Cerebellar nuclear complex (tissue), 1 donor: ENCODE measurements at places on chromosomes 2 and 18.

DNA sequence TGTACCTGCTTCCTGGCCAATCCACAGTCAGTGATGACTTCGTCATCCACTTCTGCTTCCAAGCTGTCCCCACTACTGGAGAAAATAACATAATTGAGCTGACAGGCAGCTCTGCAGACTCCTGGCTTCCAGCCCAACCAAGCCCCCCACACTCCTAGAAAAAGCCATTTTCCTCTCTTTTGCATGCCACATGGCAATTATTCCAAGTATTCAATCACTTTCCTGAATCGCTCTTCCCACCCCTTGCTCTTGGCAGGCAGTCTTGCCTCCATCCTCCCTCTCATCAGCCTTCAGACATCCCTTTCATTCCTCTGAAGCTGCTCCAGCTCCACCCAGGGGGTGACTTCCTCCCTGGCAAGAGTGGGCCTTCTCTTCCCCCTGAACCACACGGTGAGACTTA, 14.3 kb upstream of the ST8SIA5 start:
- peak; percentile 42 for DNase-seq

DNA sequence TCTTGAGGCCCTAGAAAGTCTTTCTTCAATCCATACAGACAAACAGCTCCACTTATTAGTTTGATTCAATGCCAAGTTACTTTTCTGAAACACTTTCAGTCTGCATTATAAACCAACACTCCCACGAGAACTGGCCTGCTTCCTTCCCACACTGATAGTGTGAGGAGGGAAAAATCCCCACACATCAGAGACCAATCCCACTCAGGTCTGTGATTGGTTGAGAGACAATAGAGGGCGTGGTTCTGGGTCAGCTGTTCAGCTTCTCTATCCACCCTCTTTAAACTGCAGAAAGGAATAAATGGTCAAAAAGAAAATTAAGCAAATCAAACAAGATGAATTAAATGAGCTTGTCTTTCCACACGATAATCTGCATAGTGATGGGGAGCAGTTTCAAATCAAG, 152.5 kb downstream of the NRP2 start:
- DNase-seq = no peak

- DNase-seq = no peak
Observed at GRCh38 chr2:227482638-227483340, 10.8 kb downstream of the AGFG1 start.

- no peak for DNase-seq
Observed at GRCh38 chr2:190911813-190912212, 31.2 kb downstream of the GLS start.

GRCh38 chr2:161556440-161556839, 67.8 kb upstream of the SLC4A10 start:
- no peak for DNase-seq

- DNase-seq = no peak
Observed at GRCh38 chr2:170843656-170844055, 27.0 kb downstream of the GAD1 start.

GRCh38 chr2:188439986-188440385, 148.3 kb downstream of the GULP1 start:
- DNase-seq = no peak

DNA sequence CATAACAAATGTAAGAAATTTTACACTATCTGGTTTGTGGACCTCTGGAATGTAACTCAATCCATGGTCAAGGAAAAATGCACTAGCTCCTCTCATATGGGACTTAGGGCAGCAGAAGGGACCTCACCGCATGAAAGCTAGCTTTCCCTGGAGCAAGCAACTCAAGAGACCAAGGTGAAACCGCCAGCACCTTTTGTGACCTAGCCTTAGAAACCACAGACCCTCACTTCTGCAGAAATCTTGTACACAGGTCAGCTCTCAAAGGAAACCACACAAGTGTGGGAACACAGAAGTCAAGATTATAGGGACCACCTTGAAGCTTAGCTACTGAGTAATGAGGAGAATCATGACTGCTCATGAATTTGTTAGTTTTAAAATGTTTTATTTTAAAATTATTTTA, 222.5 kb downstream of the DLGAP1 start:
- no peak for DNase-seq

GRCh38 chr2:143254110-143254509, 124.9 kb downstream of the ARHGAP15 start:
- DNase-seq = no peak

- no peak for DNase-seq
Observed at GRCh38 chr2:126527836-126528490, 128.0 kb upstream of the GYPC start.

- no peak for DNase-seq
Observed at GRCh38 chr2:10617241-10617640, 72.5 kb downstream of the NOL10 start.

- no peak for DNase-seq
Observed at GRCh38 chr2:179311101-179311500, 46.5 kb upstream of the SESTD1 start.

GRCh38 chr2:19611491-19612332, 253.3 kb upstream of the OSR1 start:
- DNase-seq = no peak

DNA sequence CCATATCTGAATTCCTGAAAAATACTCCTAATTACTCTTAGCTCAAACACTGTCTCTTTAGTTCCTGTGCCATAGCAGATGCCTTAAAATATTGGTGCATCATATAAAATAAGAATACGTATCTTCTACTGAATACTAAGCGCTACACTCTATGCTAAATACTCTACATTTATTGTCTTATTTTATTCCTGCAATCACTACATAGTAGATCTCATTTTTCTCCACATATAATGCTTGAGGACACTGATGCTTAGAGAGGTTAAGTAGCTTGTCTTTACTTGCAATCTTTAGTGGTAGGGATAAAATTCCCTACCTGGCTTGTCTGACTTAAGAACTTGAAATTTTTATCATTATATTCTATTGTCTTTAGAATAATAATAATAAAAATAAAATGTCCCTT, 137.3 kb upstream of the SETBP1 start:
- no peak for DNase-seq

- peak; percentile 14 for DNase-seq
Observed at GRCh38 chr2:43484323-43484930, 111.4 kb downstream of the THADA start.

DNA sequence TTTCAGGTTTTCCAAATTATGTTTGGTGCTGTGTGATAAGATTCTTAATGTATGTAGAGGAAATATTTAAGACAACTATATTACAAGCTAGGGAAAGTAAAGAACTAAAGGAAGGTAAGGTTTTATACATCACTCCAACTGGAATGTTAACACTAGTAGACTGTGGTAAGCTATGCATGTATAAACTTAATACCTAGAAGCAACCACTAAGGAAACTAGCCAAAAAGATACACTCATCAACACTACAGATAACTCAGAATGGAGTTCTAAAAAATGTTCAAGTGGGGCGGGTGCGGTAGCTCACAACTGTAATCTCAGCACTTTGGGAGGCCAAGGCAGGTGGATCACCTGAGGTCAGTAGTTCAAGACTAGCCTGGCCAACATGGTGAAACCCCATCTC, 37.8 kb upstream of the MALL start:
- no peak for DNase-seq

- no peak for DNase-seq
Observed at GRCh38 chr18:76644580-76644979, 149.5 kb upstream of the ZNF516 start.

DNA sequence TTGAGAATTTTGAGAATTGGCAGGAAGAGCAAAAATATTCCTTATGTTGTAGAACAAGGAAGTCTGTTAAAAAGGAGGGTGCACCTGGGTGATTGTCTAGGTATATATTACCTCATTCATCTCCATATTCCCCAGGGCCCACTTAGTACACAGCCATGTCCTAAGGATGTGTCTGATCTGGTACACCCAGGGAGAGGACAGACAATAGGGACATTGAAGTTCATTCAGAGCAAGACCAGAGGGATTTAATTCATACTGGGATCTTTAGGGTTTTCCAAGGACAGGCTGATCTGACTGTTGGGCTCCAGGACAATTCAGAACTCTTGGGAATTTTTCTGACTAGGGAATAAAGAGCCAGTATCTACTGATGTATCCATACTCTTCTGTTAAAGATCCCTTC, 112.1 kb downstream of the PHLPP1 start:
- DNase-seq = no peak

DNA sequence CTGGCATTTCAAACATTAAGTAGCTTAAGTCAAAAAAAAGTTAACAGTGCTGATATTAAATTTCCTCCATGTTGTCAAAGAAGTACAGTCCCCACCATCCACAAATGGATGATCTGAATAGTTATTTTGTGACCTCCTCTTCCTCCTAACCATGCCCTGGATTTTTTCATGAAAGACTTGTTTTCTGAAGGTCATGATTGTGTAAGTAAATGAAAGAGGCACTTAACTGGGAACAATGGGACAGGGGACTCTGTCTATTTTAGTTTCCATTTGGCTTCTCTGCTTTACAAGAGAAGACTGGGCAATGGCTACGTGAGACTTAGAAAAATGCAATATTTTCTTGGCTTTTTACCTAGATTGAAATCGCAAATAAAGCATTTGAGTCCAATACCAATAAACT, 32.2 kb downstream of the PECR start:
- no peak for DNase-seq

GRCh38 chr2:128306931-128307460, 11.7 kb downstream of the HS6ST1 start:
- DNase-seq = no peak

DNA sequence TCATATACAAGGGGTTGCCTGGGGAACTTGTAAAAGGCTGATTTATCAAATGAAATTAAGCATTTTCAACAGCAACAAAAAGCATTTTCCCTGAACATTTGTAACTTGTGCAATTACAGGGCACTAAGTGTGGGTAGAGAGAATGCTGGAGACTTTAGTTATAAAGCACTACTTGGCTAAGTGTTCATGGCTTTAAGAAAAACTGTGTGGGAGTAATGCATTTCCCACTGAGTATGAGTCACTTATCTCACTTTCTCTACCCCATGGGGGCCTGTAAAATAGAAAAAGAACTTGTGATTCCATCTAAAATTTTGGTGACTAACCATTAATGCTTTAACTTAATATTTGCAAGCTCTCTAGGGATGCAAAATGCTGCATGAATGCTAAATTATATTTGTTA, 193.4 kb downstream of the CCDC102B start:
- DNase-seq = no peak

- DNase-seq = no peak
Observed at GRCh38 chr18:79166702-79167101, 97.5 kb downstream of the ATP9B start.

DNA sequence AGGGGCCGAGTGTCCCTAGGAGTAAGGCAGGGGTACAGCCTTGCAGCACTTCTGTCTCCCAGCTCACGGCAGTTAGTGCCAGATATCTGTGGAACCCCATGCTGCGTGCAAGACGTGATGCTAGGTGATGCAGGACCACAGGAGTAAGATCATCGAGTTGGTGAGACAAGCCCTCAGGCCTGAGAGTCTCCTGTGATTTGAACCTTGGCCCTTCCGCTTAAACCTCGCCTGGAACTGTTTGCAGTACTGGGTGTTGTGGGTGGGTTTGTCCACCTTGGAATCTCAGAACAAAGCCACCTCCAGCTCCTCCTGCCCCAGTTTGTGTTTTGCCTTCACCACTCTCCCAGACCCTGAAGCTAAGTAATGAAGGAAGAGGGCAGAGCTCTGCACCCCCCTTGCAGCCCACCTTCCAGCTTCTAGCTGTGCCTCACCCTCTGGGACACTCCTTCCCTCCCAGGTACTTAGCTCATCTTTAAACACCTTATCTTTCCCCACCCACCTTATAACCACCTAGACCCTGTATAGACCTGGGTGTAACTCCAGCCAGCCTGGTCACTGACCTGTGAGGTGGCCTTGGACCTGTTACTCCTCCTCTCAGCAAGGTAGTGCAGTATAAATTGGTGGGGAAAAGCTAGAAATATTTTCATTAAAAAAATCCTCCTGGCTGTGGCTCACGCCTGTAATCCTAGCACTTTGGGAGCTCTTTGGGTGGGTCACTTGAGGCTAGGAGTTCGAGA, 6.6 kb downstream of the CNNM4 start:
- no peak for DNase-seq

- no peak for DNase-seq
Observed at GRCh38 chr2:135422898-135423297, 108.1 kb downstream of the ZRANB3 start.

DNA sequence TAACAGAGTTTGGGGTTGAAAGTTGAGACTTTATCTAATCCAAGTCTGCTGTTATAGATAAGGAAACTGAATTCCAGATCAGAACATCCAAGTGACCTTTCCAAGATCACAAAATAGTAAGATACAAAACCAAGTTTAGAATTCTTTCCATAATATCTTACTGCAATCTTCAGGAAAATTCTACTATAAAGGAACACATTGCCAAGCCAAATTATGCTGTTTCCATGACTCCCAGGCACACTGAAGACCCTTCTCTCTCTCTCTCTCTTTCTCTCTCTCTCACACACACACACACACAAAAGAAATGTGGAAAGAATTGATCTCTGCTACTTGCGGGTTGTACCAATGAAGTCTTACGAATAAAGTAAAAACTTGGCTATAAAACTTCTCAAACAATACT, 398.4 kb downstream of the METTL4 start:
- DNase-seq = no peak

- DNase-seq = no peak
Observed at GRCh38 chr2:165408186-165408585, 61.3 kb upstream of the CSRNP3 start.

GRCh38 chr18:63085611-63086010, 234.0 kb downstream of the BCL2 start:
- DNase-seq = no peak

DNA sequence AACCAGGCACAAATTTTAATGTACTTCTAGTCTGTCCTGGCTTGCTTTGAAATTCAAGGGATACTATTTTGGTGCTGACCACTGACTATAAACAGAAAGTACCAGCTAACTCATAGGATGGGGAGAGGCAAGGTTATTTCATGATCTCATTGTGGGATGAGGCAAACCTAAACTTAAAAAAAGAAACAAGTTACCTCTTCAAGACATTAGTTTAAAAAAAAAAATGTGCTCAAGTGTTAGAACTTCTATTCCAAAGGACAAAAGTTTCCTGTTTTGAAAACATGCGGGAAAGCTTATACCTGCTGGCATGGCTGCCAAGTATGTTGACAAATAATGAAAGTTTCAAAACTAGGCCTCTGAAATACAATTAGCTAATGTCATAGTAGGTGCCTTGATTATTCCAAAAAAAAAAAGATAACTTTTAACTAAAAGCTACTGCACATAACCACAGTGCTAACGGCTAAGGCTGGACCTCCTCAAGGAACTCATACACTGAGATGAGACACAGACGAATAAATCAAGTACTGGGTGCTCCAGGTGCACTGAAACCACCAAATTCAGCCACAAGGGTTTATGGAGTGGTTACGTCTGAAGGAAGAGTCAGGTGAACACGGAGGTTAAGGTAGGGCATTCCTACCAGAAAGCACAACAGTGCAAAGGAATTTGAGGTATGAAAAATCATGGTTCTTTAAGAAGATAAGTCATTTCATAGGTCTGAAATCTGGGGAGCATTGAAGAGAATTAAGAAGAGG, 38.1 kb downstream of the TMEM131 start:
- no peak for DNase-seq
